Dermis lymphatic vessel endothelial cell (primary cell): ENCODE measurements at places on chromosomes 4 and X. TPM values are rescaled to one million over a fixed set of nuclear protein-coding genes. Genes with fewer than 3 reads are reported as not detected.

LRAT gene
- total RNA-seq = under 0.01 TPM in 1 of 2 replicates, not detected in the other

PDZD4 gene
- 0.33 and 0.43 TPM in 2 replicates for total RNA-seq

RAB40A gene
- total RNA-seq = under 0.01 TPM in 2 replicates

CPE gene
- total RNA-seq = 0.95 and 0.98 TPM in 2 replicates

MMRN1 gene
- 3,210 and 5,564 TPM in 2 replicates for total RNA-seq

SATL1 gene
- total RNA-seq = not detected in 2 replicates

MAGEA2 gene
- total RNA-seq = not detected in 2 replicates
